ENCODE measurements at places on chromosomes 11 and 22.

GRCh38 chr11:66124564-66124963 lies 54.5 kb downstream of the PACS1 start:
- DNase-seq = no peak

- peak; percentile 70 for DNase-seq
Observed at GRCh38 chr22:23183061-23183698, 2.9 kb downstream of the BCR start.

- DNase-seq = no peak
Observed at GRCh38 chr11:99632969-99633368, 612.2 kb downstream of the CNTN5 start.

DNA sequence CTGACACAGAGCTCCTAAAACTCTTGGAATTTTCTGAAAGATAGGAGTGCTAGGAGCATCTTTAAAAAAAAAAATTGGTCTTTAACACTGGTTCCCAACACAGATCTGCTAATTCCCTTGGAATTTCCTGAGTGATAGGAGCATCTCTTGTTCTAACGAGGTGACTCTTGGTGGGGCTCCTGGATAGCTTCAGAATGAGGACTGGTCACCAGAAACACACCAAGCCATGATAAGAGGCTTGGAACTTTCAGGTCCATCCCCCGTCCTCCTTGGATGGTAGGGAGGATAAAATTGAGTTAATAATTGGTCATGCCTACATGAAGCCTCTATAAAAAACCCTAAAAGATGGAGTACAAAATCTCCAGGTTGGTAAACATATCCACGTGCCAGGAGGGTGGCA lies 64.5 kb upstream of the LDLRAD3 start:
- no peak for DNase-seq

DNA sequence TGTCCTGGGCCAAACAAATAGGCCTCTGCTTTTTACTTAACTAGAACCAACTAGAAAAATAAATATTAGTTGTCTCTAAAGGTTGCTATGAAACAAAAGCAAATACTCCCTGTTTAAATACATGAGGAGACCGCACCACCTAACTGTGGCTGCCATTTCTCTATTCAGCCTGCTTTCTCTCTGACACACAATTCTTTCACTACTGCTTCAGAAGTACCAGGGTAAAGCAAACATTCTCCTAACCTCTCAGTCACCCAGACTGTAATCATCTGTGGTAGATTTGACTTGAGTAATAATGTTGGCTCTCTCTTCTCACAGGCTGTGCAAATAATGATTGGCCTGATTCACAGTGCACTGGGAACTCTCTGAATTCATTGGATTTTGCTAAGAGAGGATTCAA lies 41.0 kb upstream of the MS4A8 start:
- no peak for DNase-seq

DNA sequence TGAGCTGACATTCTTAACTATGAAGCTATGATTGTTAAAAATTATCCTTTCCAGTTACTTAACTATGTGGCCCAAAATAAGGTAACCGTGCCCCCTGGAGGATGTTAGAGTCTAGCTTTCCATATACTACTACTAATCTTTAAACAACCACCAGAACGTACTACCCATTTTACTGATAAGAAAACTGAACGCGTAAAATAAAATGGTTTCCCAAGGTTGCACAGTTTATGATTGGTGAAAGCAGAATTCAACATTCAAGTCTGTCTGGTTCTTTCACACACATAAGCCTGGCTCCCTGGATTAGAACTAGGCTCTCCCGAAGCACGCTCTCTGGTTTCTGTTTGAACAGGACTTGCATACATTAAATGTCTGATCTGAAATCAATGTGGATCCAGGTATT lies 437.8 kb upstream of the CCDC90B start:
- DNase-seq = no peak

GRCh38 chr11:115284773-115285172 lies 219.4 kb downstream of the CADM1 start:
- no peak for DNase-seq

GRCh38 chr11:58688789-58689503 lies 42.8 kb downstream of the GLYAT start:
- DNase-seq = no peak

Measured in endothelial cell (in vitro differentiated cells).